GM04504 (cell line): ENCODE measurements at places on chromosomes 16 and 17.

- DNase-seq, result no peak
Measured at GRCh38 chr16:15037745-15038144, 18.1 kb downstream of the NTAN1 start.

DNA sequence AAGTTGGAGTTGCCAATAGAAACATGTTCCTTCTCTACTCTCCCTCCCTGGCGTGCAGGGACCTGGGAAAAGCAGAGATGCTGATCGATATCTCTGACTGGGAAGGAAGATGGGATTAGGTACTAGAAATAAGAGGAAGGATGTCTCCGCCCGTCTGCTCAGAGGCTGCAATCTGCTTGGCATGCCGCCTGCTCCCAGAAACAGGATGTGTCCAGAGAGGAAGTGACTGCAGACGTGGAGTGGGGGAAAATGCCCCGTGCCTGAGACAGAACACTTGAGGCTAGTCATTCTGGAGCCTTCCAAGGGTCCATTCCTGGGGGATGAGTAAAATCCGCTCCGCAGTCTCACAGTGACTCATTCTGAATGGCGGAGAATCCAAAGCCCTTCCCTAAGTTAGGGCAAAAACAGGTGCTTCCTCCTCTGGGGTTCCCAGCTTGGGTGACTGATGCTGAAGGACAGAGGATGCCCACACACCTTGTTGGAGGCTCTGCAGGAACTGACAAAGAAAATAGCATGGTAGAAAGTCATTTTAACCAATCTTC, 45.0 kb upstream of the SMURF2 start:
- DNase-seq, result peak; percentile 99

DNA sequence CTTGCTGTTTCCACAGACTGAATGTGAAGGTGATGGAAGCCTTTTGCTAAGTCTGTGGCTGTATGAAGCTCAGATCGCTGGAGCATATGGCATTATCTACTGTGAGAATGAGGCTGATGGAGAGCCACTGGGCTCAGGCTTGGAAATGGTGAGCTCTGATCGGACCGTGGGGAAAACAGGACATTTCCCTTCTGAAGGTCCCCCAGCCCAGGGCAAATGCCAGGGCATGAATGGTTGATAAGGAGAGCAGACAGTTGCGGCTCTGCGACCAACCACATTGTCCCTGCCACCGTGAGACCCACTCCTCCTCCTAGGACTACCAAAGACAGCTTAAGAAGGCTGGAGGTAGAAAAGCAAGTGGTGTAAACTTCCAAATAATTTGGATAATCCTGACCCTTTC, 4.7 kb upstream of the CUEDC1 start:
- DNase-seq, result no peak

- DNase-seq, result no peak
Measured at GRCh38 chr16:75197522-75198134, 9.3 kb downstream of the CTRB2 start.

DNA sequence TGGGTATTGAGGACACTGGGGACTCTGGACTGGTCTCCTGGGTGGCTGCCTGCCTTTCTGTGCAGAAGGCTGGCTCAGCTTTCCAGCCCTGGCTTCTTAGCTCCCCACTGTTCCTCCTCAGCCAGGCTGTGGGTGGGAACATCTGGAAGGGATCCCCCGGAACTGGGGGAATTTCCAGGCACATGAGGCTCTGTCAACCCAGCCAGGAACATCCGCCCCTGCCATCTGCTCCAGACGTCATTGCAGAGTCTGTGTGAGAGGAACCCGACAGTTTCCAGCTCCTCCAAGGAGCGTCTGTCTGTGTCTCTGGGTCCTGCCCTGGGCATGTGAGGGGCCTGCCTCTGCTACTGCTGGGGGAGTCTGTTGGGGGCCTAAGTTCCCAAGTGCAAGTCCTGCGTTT, 36.2 kb upstream of the CRHR1 start:
- DNase-seq, result no peak

DNA sequence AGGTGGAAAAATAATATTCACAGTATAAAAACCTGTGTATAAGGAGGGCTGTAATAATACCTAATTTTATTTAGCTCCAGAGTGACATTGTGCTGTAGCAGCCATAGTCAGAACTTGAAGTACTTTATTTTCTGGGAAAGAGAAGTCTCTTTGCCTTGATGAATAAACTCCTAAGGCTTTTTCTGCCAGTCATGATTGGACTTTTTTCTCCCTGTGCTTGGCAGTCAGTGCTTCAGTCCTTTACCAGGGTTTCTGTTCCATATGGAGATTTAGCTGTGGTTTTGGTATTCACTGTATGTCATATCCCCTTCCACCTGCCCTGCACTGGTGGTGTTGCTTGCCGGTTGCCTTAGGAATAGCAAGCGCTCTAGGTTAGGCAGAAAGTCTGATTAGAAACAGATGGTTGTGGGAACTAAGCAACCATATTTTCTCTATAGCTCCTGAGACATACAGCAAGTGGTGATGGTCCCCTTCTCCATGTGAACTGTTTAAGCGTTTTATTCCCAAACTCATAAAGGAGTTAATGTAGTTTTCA, 24.7 kb downstream of the DDX42 start:
- DNase-seq, result no peak

DNA sequence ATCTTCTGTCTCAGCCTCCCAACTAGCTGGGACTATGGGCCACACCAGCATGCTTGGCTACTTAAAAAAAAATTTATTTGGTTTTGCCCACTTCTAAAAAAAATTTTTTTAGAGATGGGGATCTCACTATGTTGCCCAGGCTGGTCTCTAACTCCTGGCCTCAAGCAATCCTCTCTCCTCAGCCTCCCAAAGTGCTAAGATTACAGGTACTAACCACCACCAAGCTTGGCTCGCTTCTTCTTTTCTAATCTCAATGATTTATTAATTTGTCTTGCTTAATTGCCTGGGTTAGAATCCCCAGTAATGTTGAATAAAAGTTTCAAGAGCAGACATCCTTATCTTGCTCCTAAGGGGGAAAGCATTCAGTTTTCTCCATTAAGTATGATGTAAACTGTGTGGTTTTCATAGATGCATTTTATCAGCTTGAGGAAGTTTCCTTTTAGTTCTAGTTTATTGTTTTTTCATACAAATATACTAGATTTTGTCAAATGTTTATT, 65.8 kb upstream of the NACA2 start:
- DNase-seq, result no peak

- DNase-seq, result no peak
Measured at GRCh38 chr17:69577098-69577497, 162.6 kb downstream of the MAP2K6 start.

GRCh38 chr17:68579194-68579927, 21.8 kb downstream of the FAM20A start:
- no peak for DNase-seq

- no peak for DNase-seq
Measured at GRCh38 chr17:1898332-1898731, 68.5 kb downstream of the RPA1 start.

DNA sequence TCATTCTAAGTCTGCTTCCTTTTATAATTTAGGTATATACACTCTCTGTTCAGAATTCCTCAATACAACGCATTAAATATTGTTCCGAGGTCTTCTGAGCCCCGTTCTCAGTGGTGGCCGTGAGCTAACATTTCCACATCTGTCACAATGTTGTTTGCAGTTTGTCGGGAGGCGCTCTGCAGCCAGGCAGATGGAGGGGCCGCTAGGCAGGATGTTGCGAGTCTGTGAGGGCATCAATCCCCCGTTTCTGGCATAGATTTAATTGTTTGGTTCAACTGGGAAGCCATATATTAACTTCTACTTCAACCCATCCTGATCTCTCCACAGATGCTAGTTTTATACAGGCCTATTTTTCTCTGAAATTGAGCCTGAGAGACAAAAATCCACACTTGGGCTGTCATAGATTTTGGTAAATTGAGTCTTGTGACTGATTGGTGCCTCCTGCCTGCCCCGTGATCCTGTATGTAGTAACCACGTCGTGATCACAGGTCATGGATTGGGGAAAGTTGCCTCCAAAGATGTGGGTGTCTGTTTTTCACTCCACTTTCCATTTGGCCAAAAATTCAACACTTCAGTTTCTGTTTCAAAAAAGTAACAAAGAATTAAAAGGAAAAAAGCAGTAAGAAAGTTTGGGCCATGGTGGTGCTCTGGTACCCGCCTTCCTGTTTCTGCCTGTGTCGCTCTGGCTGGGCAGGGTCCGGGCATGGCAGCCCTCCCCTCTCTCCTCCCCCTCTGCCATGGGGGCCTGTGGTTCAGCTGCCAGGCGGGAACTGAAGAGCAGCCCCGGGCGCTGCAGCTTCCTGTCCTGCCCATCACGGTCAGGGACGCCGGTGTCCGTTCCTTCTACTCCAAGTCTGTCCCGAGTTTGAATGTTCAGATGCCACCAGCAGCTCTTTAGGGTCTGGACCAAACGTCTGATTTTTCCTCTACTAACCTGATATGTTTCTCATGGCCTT, 41.5 kb downstream of the RPTOR start:
- no peak for DNase-seq

DNA sequence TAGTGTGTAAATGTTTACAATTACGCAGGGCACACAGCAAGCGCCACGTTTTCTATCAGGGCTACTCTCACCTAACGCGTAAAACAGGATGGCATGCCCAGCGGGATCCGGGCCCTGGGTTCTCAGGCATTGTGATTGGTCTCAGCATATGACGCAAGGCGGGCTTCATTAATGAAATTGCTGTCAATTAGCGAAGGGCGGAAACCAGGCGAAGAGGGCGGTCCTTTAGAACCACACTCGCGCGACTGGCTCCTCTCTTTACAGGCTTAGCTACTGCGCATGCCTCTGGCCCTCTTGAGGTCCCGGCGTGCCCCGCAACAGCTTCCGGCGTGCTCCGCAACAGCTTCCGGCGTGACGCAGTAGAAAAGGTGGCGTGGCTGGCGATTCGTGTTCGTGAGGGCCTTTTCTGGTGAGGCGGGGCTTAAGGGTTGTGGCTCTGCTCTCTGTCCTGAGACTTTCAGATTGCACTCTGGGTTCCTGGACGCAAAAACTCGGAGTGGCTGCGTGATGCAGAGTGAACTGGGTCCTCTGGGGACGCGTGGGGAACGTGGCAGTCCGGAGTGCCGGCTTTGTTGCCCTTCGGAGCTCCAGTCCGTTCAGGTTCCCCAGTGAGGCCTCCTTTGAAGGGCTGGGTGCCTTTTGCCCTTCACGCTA, 9.2 kb downstream of the OR2C1 start:
- peak; percentile 83 for DNase-seq

DNA sequence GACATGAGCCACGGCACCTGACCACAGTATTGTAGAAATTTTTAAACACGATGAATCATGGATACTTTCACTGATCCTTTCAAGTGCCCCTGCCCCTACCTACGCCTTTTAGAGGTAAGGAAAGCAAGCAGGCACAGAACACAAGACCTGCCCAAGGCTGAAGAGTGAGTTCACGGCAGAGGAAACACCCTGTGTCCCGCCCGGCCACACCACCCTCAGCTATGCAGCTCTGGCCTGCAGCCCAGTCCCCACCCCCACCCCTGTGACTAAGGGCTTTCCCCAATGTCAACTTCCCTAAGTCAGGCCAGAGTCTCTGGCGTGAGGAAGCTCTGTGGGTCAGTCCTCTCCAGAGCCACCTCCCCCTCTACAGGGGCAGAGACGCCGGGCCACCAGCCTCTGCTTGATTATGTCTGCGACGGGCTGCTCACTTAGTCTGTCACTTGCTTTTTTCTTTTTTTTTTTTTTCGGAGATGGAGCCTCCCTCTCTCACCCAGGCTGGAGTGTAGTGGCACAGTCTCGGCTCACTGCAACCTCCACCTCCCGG, 8.4 kb downstream of the SLC16A5 start:
- peak; percentile 39 for DNase-seq

GRCh38 chr17:67239597-67239996, 5.4 kb downstream of the HELZ start:
- DNase-seq, result no peak

DNA sequence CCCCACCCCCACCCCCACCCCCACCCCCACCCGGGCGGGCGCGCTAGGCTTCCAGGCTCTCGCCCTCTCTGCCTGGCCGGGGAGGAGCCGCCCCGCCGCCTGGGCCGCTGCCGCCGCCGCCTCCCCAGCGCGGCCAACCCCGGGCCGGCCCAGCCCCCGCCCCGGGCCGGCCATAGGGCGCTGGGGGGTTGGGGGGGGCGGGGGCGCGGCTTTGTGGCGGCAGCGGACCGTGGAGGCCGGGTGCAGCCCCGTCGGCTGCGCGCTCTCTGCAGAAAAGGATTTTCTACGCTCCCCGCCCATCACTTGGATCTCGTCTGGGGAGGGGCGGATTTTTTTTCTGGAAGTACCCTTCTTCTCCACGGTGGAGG, 230.9 kb downstream of the MRTFB start:
- DNase-seq, result peak; percentile 69

DNA sequence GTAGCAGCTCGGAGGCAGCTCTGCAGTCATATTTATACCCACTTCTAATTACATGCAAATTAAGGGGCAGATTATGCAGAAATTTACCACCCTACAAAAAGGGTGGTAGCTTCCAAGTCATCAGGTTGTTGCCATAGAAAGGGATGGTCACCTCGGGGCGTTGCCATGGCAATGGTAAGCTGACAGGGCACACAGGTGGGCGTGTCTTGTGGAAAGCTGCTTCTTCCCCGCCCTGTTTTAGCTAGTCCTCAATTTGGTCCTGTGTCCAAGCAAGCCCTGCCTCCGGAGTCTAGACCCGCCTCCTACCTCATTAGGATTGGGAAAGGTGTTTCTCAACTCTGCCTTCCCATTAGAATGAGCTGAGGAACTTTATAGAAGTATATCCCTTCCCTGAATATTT, 98.7 kb downstream of the HS3ST2 start:
- DNase-seq, result no peak

- DNase-seq, result no peak
Measured at GRCh38 chr17:60135951-60136666, 13.7 kb upstream of the CA4 start.

DNA sequence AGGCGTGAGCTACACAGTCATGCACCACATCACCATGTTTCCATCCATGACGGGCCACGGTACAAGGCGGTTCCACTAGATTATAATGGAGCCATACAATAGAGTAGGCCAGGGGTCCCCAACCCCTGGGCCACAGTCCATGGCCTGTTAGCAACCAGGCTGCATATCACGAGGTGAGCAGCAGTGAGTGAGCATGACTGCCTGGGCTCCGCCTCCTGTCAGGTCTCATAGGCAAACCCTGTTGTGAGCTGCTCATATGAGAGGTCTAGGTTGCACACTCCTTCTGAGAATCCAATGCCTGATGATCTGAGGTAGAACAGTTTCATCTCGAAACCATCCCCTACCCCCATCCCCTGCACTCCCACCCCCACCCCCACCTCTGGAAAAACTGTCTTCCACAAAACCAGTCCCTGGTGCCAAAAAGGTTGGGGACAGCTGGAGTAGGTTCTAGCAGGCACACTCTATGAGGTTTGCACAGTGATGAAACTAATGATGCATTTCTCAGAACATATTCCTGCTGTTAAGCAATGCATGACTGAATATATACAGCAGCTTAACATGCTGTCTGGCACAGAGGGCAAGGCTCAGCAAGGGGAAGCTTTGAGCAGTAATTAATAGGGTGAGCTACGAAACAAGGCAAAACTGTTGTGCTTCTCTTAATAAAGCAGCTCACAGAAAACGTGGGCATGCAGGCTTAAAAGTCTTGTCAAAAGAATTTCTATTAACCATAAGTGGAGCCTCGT, 108.0 kb downstream of the VPS53 start:
- no peak for DNase-seq
